ENCODE measurements at places on chromosomes 6 and 20.

- no peak for DNase-seq
These were observed 107.7 kb upstream of the PRND start for GRCh38 chr20:4613718-4614620.

DNA sequence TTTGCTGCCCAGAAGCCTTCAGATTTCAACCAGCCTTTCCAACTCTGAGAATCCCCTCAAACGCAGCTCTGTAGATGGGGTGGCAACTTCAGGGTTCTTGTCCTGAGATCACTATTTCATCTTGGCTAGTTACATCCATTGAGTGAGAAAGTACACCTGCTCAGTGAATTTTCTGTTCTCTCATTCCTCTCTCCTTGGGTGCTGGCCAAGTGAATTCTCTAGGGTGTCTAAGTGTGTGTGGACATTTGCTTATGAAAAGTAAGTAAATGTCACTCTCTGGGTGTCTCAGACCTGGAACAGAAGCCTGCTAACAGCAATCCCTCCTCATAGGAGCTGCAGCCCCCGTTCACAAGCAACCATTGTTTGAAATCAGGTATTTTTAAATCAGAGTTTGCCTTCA, 3.8 kb downstream of the RIN2 start:
- DNase-seq, result no peak

DNA sequence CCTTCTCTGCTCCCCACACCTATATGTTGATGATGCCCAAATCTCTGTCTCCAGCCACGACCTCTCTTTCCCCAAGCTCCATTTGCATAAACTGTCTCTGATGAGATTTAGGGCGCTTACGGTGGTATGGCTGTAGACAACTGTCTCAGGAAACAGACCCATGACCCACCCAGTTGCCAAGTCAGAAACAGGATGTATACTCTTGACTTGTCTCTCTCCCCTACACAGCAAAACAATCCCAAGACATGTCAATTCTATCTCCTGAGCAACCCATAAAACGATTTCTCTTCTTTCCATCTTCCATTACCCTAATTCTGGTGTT, 13.9 kb downstream of the GNL1 start:
- DNase-seq, result no peak

- peak; percentile 46 for DNase-seq
These were observed 1.2 kb downstream of the AKAP12 start for GRCh38 chr6:151240791-151241642.

- DNase-seq, result no peak
These were observed 26.2 kb downstream of the ATXN1 start for GRCh38 chr6:16735014-16735413.

DNA sequence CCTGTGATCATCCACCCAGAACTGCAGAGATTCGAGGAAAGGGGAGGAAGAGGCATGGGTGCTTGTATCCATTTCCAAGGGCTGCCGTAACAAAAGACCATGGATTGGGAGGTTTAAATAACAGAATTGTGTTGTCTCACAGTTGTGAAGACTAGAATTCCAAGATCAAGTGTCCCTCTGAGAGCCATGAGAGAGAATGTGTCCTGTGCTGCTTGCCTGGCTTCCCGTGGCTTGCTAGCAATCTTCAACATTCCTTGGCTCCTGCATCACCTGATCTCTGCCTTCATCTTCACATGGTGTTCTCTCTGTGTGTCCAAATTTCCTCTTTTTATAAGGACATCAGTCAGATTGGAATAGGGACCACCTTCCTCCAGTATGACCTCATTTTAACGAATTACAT, 69.8 kb downstream of the CDC40 start:
- no peak for DNase-seq

DNA sequence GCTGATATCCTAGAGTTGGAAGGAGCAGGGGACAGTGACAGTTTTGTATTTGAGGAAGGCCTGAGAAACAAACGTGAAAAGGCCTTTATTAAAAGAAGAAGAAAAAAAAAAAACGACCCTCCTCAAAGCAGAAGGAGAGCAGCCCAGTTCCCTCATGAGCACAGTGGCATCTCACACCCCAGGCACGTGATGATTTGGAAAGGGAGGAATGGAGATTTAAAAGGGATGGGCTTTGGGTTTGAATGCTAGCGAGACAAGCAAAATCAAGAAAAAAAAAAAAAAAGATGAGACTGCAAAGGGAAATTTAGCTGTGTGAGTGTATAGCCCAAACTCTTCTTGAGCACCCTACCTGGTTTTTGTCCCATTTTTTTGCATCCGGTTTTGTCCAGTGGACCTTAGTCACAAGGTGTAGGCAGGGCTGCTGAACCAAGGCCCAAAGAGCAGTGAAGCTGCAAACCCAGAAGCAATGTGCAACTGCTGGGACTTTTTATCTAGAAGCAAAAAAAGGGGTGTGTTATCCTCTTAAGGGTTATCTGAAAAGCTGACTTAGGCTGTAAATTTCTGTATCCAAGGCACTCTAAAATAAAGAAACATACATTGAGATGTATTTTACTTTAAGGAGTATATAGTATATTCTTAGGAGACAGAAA, 54.5 kb upstream of the RREB1 start:
- no peak for DNase-seq

GRCh38 chr6:13883966-13884365, 40.8 kb upstream of the RNF182 start:
- no peak for DNase-seq

- no peak for DNase-seq
These were observed 547.9 kb upstream of the CDH4 start for GRCh38 chr20:60704147-60704546.

DNA sequence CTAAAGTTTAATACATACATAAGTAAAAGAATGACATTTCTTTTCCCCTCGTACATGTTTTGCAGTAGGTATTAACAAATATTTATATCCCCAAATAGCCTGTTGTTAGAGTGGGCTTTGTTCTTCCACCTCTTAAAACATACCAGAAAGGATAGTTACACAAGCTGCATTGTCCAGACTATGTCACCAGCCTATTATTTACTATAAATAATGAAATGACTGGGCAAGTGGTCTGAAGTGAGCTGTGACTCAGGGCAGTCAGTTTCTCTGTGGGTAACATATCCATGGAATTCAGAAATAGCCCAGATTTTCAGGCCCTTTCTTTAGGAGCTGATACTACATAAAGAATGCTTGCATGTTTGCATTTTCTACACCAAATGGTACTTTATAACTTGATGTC, 60.1 kb downstream of the FUT9 start:
- peak; percentile 2 for DNase-seq

DNA sequence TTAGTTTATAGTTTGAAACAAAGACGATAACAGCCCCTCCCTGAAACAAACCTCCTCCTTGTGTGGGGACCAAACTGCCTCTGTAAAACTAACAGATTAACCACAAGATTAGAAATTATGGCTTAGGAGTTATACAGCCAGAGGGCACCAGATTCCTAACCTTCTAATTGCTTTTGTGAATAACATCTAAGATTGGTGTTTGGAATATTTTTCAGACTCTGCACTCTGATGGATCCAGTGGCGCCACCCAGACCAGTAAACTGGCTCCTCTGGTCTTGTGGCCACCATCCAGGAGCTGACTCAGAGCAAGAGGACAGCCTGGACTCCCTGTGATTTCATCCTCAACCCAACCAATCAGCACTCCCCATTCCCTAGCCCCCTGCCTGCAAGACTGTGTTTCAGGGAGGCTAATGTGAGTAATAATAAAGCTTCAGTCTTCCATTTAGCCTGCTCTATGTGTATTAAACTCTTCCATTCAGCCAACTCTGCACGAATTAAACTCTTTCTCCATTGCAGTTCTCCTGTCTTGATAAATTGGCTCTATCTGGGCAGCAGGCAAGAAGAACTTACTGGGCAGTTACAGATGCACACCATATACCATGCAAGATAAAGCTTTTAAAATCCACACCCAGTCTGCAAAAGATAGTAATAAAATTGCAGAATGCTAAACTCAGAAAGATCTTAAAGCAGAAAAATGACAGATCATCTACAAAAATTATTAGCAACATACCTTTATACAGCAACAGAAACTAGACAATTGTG, 58.5 kb upstream of the SLC22A16 start:
- peak; percentile 65 for DNase-seq

DNA sequence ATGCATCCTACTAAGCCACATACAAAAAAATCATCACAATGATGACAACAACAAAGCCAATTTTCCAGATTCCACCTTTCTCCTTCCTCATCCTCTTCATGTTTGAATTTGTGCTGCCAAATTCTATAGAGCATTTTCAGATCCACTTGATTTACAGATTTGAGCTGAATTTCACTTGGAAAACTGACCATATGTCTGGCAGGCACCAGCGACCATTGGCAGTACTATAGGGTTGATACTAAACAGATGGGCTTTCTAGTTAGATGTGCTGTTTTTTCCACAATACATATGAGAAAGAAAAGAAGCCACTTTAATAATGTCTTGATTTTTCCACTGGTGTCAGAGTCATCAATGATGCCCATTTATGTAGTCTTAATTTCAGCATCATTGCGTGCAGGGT, 127.0 kb downstream of the PHACTR3 start:
- DNase-seq, result no peak

DNA sequence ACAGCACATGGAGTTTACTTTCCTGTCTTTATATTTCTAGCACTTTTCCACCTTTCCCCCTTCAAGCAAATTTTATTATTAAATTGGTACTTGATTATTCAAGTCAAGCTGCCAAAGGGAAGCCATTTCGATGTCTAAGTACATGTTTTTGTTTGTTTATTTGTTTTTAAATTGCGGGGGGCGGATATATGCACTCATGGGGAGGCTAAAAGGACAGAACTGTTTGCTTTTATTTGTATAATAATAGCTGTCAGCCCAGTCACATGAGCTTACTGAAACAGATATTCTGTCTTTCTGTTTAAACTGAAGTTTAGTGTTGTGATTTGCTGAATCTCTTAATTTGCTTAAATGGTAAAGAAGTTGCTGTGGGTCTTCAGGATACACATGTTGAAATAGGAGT, 49.6 kb upstream of the PLCG1 start:
- DNase-seq, result no peak

GRCh38 chr20:32902456-32903420, 44.0 kb downstream of the EFCAB8 start:
- peak; percentile 9 for DNase-seq

DNA sequence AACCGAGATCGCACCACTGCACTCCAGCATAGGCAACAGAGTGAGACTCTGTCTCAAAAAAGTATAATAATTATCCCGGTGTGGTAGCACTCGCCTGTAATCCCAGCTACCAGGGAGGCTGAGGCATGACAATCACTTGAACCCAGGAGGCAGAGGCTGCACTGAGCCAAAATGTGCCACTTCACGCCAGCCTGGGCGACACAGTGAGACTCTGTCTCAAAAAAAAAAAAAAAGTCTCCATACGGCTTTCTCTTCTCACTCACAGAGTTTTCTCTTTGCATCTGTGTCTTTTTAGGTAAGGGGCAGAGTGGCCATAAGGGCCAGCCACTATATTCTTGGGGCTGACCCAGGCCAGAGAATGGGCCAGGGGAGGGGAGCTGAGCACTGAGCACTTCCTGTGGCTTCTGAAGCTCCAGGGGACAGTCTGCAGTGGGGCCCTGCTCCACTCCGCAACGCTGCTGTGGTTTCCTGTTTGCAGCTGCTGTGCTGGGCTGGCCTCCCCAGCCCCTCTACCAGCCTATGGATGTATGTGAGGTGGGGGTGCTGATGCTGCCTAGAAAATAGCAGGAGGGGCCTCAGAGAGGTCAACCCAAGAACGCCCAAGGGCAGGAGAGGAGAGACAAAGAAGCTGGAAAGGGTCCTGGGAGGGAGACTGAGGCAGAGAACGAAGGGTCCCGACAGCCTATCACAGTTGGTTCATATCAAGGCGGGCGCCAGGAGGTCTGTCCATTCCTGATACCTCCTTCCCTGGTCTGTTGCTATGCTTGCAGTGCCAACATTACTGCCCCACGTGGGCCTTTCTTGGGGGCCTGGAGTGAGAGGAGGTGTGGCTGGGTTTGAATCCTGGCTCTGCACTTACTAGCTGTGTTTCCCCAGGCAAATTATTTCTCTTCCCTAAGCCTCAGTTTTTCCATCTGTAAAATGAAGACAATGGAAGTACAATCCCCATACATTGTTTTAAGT, 16.0 kb downstream of the SLA2 start:
- DNase-seq, result no peak

GRCh38 chr6:13725052-13725451, 13.4 kb upstream of the RANBP9 start:
- DNase-seq, result no peak

DNA sequence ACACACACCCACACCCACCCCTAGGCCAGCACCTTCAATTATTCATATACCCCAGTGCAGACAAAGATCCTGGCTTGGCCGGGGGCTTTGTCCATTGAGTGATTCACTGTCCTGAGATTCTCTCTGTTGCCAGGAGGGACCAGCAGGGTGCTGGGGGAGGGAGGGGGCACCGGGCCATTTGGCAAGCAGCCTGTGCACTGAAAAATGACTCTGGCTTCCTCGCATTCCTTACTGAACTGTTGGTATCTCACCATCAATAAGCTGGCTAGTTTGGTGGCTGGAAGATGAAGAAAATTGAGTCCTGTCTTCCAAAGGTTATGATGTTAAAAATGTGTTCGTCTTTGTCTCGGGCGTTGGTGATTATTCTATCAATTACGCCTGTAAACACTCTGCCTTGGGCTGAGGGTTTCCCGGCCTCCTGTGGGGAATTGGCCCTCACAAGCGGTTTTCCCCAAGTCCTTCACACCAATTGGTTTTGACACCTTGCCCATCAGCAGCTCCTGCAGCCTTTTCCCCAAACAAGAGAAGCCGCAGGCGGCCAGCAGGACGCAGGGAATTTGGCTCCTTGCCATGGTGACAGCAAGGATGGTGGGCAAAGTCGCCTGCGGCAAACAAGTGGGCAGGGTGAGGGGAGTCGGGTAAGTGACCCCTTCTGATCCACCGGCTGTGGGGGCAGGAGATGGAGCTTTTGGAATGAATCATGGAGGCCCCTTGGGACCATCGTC, 4.9 kb downstream of the VSTM2L start:
- DNase-seq, result peak; percentile 58

DNA sequence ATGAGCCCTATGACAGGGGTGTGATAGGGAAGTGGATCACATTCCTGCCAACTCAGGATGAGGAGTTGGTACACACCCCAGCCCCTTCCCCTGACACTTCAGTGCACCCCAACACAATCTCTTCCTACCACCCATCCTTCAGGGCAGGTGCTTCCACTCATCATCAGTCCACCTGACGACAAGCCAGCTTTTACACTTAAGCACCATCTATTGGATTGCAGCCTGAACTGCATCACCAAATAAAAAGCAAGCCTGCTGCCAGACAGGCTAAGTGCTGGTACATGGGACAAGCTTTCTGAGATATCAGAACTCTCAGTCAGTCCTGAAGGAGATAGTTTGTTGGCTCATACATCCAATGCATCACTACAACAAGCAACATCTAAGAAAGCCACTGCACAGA, 69.0 kb upstream of the TMEM200A start:
- DNase-seq, result no peak

- DNase-seq, result no peak
These were observed 28.9 kb upstream of the MTRF1L start for GRCh38 chr6:153031335-153031955.

DNA sequence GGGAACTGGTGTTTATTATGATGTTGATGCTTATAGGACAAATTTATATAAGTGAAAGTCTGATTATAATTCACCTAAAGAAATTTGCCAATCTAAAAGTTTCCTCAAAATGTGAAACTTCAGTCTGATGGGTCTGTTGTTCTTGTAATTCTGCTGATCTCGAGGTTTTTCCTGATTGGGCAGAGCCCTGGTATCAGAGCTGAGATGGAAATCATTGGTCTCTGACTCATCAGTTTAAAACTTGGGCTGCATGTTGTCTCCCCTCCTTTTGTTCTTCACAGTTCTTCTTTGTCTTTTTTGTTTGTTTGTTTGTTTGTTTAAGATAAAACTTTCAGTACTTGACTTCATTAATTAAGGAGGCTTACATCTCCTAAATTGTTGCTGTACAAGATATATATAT, 5.9 kb downstream of the SMAP1 start:
- DNase-seq, result no peak

All from non-pigmented ciliary epithelial cell (primary cell).